ENCODE measurements at places on chromosomes 1 and 21. TPM values are rescaled to one million over a fixed set of nuclear protein-coding genes. Genes with fewer than 3 reads are reported as not detected.
A peak's percentile ranks its signal among the peaks of the same experiment; 100 is the strongest.

DNA sequence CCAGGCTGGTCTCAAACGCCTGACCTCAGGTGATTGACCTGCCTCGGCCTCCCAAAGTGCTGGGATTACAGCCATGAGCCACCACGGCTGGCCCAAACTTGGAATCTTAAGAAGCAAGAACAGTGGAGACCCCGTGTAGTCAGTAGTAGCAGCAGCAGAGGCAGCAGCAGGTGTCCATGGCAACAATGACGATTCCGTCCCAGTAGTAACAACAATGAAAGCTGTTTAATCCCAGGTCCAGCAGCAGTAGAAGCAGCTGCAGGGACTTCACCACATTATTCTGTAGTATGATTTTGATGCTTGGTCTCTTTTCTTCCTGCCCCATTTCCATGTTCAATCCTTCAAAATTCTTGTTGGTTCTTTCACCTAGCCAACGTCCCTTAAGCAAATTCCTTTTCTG, 69.6 kb upstream of the KCTD3 start:
- DNase-seq = no peak
- no peaks in the 10 kb centered on the region for H3K4me1 ChIP-seq
- H3K27ac ChIP-seq = no peak overlapping the region
- H3K4me3 ChIP-seq = no peak overlapping the region

- H3K27me3 ChIP-seq = peaks cover 7% of the 10 kb centered on the region
- no peak overlapping the region for H3K4me3 ChIP-seq
- DNase-seq = no peak
- H3K36me3 ChIP-seq = no peaks in the 10 kb centered on the region
- no peaks in the 10 kb centered on the region for H3K4me1 ChIP-seq
These were observed 34.7 kb downstream of the NGF start for GRCh38 chr1:115303364-115303763.

DNA sequence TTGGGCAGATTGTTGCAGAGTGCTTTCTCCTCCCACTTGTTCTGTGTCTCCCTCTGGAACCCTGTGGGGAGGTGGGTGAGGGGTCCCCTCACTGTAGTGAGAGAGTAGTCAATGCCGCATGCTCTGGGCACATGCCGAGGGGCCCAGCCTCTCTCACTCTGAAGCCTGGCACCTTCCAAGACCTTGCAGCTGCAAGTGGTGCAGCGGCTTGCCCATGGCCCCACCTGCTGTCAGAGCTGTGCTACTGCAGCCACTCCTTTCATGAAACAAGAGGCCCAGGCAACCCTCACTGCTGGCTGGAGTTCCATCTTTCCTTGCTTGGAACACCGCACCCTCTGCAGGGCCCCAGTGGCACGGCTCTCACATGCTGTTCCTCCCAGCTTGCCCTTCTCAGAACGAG, 58.4 kb upstream of the COL6A1 start:
- DNase-seq = no peak
- no peak overlapping the region for H3K27ac ChIP-seq
- no peaks in the 10 kb centered on the region for H3K27me3 ChIP-seq
- peaks cover 1% of the 10 kb centered on the region for H3K36me3 ChIP-seq
- H3K4me3 ChIP-seq = no peak overlapping the region
- no peaks in the 10 kb centered on the region for H3K4me1 ChIP-seq

TNFRSF14 gene
- total RNA-seq = 111 TPM

DNA sequence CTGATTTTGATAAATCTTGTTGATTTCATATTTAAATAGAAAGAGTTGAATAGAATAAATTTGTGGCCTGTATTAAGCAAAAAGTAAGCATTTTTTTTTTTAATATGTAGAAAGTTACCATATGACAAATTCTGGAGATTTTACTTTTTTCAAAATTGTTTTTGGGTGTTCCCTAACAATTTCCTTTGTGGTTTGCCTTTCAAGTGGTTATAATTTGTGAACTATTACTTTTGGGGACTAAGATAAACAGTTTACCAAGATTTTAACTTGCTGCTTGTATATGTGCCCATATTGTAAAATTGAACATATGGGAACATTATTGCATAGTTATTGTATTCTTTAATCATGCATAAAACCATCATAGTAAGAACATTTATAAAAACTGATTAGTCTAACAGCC, 34.6 kb downstream of the SLC30A7 start:
- H3K27ac ChIP-seq = no peak overlapping the region
- H3K36me3 ChIP-seq = peaks cover 55% of the 10 kb centered on the region
- no peaks in the 10 kb centered on the region for H3K27me3 ChIP-seq
- no peak overlapping the region for H3K4me3 ChIP-seq
- H3K4me1 ChIP-seq = peaks cover 29% of the 10 kb centered on the region

DNA sequence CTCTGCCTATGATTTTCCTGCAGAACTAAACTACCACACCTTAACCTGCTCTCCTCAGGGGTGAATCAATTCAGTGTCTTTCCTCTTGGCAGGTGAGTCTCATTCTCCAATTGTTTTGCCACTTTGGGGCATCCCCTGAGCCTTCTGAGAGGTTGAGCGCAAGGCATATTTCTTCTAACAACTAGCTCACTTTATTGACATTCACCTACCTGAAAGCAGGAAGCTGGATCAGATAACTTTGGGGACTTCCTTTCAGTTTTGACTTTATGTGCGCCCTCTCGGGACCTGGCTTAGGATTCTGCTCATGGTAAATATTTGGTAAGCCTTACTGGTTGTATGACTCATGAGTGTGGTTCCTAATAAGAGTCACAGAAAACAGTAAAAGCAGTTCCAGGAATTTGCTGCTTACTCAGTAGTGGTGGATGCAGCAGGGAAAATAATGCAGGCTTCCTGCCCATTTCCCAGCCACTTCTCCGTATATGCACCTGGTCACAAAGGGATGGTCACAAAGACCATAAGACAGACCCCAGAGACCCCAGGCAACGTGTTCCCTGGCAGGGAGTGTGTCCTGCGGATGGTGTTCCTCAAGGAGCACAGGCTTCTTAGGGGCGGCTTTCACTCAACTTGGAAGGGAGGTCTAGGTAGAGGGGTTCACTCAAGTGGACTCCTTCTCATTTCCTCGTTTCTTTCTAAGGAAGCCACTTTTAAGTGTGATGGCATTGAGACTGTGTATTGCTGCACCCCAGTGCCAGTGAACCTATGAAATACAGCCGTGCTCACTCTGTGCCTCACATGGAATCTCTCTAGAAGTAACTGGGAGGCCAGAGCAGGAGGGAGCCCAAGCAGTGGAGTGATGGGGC, 22.0 kb upstream of the BATF3 start:
- DNase-seq = peak; percentile 81
- peaks cover 40% of the 10 kb centered on the region for H3K36me3 ChIP-seq
- no peaks in the 10 kb centered on the region for H3K27me3 ChIP-seq
- peak overlapping the region; percentile 42 for H3K4me3 ChIP-seq
- H3K4me1 ChIP-seq = peaks cover 70% of the 10 kb centered on the region
- peak overlapping the region; percentile 84 for H3K27ac ChIP-seq

DNA sequence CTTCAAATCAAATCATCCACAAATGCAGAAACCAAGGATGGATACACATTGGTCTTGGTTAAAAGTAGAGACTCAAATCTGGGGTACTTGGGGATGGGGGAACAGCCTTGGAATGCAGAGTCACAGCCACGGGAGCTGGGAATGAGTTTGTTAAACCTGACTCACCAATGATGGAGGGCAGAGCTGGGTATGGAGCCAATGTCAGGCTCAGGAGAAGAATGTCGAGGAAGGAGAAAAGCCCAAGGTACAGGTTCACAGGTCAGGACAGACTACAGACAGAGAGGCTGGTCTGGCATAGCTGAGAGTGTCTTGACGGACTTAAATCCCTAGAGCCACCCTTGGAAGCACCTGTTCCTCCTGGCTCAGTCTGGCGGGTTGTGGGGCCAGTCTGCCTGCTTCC, 237.6 kb downstream of the NTNG1 start:
- no peaks in the 10 kb centered on the region for H3K27me3 ChIP-seq
- no peak overlapping the region for H3K4me3 ChIP-seq
- no peak overlapping the region for H3K27ac ChIP-seq
- H3K36me3 ChIP-seq = no peaks in the 10 kb centered on the region
- no peak for DNase-seq

GRCh38 chr1:40110389-40110788, 13.3 kb upstream of the PPT1 start:
- no peak overlapping the region for H3K4me3 ChIP-seq
- DNase-seq = no peak
- H3K4me1 ChIP-seq = no peaks in the 10 kb centered on the region
- peaks cover 30% of the 10 kb centered on the region for H3K27me3 ChIP-seq
- peaks cover 19% of the 10 kb centered on the region for H3K36me3 ChIP-seq

GRCh38 chr1:110475362-110476027, 24.5 kb downstream of the PROK1 start:
- H3K27me3 ChIP-seq = peaks cover 2% of the 10 kb centered on the region
- H3K4me3 ChIP-seq = no peak overlapping the region
- no peaks in the 10 kb centered on the region for H3K36me3 ChIP-seq
- H3K4me1 ChIP-seq = peaks cover 2% of the 10 kb centered on the region

MFAP2 gene
- not detected for total RNA-seq

KCNH1 gene
- not detected for total RNA-seq

DNA sequence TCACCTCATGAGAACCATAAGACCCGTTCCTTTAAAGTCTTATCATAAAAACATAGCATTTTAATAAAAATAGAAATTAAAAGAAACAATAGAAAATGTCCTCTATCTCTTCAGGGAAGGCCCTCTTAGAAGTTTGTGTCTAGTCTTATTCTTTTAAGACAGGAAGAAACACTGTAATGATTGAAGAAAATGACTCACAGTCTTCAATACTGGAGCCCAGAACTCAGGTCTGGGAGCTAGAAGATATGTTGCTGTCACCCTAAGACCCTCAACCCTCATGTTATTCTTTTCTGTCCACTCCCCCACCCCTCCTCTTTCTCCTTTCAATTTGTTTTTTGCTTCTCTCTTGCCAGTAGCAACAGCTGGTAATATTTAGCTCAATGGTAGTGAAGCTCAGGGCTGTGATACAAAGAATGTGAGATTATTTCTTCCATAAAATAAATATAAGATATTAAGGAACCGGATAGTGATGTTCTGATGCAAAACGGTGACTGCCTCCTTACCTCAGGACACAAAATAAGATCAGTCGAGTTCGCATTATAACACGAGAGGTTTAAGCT, 12.0 kb downstream of the DUSP10 start:
- H3K4me3 ChIP-seq = no peak overlapping the region
- H3K27me3 ChIP-seq = no peaks in the 10 kb centered on the region
- H3K27ac ChIP-seq = peak overlapping the region; percentile 59
- peaks cover 84% of the 10 kb centered on the region for H3K4me1 ChIP-seq
- DNase-seq = no peak

GRCh38 chr1:167431261-167431908, 86.9 kb downstream of the CD247 start:
- H3K4me3 ChIP-seq = no peak overlapping the region
- peak overlapping the region; percentile 74 for H3K27ac ChIP-seq
- H3K36me3 ChIP-seq = peaks cover 36% of the 10 kb centered on the region
- peaks cover 38% of the 10 kb centered on the region for H3K4me1 ChIP-seq
- H3K27me3 ChIP-seq = no peaks in the 10 kb centered on the region

- no peaks in the 10 kb centered on the region for H3K4me1 ChIP-seq
- H3K27ac ChIP-seq = no peak overlapping the region
- no peaks in the 10 kb centered on the region for H3K36me3 ChIP-seq
- H3K4me3 ChIP-seq = no peak overlapping the region
These were observed 84.9 kb downstream of the SIM2 start for GRCh38 chr21:36783612-36784374.

FCRL4 gene
- total RNA-seq = not detected

LCE1F gene
- total RNA-seq = not detected

RSPH1 gene
- total RNA-seq = not detected

- DNase-seq = no peak
- peak overlapping the region; percentile 12 for H3K27ac ChIP-seq
- peak overlapping the region; percentile 51 for H3K4me3 ChIP-seq
- H3K27me3 ChIP-seq = no peaks in the 10 kb centered on the region
- peaks cover 7% of the 10 kb centered on the region for H3K36me3 ChIP-seq
These were observed 253.8 kb downstream of the LTN1 start for GRCh38 chr21:28738882-28739281.

GRCh38 chr21:24076179-24076578, 1531.1 kb downstream of the MRPL39 start:
- no peak for DNase-seq
- H3K27ac ChIP-seq = no peak overlapping the region
- no peaks in the 10 kb centered on the region for H3K4me1 ChIP-seq
